Astrocyte (in vitro differentiated cells and primary cell): ENCODE measurements at places on chromosomes 2 and 18.

DNA sequence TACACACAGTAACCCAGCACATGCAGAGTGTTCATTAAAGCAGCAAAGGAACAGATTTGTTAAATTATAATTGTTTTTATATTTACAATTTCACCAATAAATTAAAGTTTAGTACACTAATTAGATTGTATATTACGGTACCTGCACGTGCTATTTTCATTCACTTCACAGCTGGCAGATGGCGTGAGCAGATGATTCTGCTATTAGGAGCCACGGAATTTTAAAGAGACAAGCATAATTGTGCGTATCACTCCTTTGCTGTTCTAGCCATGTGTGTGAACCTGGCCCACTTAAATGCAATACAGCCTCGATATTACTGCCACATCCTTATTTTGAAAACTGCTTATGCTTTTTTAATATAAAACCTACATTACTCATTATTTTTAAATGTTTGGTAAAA is 332.8 kb upstream of the SOX11 start:
- DNase-seq: no peak

GRCh38 chr2:177550264-177551200 is 158.0 kb downstream of the AGPS start:
- no peak for DNase-seq

DNA sequence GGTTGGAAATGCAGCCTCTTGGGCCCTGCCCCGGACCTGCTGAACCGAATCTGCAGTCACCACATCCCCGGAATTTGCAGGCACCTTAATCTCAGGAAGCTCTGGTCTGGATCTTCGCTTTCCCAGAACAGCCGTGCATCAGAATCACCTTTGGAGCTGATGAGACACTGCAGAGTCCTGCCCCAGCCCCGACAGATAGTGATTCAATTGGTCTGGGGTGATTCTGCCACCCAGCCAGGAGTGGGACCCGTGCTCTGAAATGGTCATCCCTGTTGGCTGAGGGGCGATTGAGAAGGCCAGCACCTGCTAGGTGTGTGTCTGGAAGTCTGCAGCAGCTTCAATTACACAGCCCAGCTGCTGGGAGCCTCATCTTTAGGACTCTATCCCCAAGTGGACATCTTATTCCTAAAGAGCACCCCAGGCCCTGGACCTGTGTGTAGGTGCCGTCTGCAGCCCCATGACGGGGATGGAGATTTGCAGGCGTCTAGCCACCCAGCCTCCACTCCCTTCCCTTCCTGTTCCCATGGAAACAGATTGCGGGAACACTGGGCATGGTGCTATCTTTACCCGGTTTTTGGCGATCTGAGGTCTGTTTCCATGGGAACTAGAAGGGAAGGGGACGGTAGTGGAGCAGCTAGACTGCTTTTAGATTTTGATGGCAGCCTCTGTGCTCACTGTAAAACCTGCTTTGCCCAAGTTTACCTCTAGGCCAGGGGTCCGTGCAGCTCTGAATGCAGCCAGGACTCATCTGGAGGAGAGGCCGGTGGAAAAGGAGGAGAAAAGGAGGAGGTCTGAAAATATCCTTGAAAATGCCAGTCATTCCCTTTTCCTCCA is 156.1 kb downstream of the LDLRAD4 start:
- DNase-seq: peak; percentile 40

- DNase-seq: no peak
These were observed 26.6 kb downstream of the CD28 start for GRCh38 chr2:203732953-203733510.

GRCh38 chr2:85181134-85181631 is 48.0 kb downstream of the TCF7L1 start:
- DNase-seq: no peak

GRCh38 chr2:54671010-54671409 is 52.5 kb upstream of the EML6 start:
- no peak for DNase-seq

DNA sequence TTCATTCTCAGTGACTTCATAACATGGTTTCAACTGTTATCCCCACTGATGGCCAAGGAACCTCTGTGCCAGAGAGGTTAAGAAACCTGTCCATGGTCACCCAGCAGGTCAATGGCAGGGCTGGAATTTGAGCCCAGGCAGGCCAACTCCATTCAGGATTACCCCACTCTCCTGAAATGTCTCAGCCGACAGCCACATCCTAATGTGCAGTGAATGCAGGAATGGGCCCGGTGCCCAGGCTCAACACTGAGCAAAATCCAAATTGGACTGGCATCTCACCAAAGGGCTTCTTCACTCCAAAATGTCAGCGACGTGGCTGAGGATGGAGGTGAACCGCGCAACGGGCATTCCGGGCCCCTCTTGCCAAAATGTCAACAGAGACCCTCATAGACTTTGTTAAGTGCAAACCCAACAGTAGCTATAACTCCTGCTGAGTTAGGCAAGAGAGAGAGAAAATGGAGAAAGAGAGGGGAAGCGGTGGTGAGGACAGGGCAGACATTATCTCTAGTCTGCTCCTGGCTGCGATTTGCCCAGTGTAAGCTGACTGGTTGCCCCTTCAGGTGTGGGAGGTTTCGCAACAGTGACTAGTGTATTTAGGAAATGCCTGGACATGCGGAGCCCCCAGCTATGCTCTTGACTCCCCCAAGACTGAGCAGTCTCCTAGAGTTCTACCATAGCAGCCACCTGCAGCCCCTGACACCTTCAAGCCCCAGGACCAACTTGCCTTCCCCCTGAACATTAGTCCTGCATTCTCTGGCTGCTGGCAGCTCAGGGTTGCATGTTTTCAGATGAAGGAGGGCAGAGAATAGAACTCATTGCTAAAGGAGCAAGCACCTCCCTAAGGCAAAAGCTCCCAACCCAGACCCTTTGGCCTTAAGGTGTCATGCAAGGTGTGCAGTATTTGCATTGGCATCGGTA is 167.7 kb downstream of the ANAPC1 start:
- DNase-seq: no peak

DNA sequence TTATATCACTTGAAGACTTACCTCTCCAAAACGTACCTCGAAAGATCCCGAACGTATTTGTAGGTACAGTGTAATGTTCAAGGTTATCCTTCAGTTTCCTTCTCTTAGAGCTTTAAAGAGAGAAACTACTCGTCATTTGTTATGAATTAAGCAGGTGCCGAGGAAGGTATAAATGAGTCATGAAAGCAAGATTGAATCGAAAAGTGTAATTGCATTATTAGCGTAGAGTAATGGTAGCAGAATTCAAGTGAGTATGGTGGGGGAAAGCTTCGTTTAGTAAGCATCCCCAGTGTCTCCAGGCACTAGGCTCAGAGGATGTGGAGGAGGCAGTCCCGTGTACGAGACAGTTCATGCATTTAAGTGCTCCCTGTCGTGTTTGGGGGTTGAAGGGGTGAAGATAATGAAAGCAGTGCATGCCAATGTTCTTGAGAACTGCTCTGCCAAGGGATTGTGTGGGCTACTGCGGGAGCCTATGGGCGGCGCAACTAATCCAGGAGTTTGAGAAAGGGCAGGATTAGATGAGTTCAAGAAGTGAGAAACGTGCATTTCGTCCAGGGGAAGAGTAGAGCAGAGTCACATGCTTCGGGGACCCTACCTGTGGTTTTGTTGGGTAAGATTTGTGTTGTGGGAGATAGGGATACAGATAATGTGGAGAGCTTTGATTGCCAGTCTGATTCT is 858 bp downstream of the POLR1B start:
- peak; percentile 4 for DNase-seq

GRCh38 chr2:160493227-160494028 is at the start of gene RBMS1:
Gene RBMS1 (minus strand): TSS chr2:160493807. CDS start chr2:160493363, 444 bp downstream.
- DNase-seq: peak; percentile 46

DNA sequence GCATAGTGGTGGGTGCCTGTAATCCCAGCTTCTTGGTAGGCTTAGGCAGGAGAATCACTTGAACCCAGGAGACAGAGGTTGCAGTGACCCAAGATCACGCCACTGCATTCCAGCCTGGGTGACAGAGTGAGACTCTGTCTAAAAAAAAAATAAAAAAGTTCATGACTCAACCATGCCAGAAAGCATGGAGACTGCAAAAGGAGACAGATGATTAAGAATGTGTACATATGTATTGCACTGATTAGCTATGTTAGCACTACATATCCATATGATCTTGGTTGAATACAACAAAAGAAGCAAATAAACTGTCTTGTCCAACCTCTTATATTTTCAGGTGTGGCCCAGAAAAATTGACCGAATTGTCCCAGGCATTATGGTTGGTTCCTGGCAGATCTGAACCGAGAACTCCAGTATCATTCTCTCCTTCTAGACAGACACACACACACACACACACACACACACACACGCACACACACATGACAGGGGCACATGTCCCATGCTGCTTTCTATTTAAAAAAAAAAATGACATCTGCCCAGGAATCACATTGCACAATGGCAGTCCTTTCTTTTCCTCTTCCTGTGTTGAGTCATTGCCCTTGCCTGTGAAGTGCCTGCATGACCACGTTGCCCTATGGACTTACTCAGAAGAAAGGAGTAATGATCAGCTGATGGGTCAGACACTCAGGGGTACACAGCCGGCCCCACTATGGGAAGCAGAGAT is 65.6 kb downstream of the MYCN start:
- no peak for DNase-seq

DNA sequence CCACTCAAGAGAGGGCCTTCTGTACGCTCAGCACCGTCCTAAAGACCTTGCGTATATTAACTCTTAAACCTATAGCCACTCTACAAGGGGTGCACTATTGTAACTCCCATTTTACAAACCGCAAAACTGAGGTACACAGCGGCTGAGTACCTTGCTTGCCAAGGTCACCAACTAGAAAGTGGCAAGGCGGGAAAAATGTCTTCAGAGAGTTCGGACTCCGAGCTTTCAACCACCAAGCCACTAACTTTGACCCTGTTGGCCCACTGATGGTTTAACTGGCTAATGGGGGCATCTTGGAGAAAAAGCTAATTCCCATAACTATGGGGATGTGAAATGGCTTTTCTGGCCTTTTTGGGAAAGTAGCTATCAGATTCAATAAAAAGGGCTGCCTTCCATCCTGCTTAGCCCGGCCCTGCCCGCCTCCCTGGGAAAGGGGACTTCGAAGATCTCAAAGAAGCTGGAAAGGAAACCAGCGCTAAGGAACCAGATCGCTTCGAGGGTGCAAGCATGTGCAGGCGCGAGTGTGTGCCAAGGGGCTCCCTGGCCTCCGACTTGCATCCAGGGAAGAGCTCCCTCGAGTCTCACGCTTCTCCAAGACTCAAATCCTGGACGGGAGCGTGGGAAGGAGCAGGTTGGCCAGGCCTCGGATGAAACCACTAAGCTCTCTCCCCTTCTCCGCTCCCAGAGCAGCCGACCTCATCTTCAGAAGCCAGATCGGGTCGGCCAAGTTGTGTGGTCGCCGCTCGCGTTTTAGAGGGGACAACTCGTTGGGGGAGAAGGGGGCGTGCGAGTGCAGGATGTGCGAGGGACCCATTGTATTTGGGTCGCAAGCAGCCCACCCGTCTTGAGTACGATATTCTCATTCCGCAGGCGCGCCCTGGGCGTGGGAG is 2.2 kb upstream of the SP5 start:
- DNase-seq: no peak

DNA sequence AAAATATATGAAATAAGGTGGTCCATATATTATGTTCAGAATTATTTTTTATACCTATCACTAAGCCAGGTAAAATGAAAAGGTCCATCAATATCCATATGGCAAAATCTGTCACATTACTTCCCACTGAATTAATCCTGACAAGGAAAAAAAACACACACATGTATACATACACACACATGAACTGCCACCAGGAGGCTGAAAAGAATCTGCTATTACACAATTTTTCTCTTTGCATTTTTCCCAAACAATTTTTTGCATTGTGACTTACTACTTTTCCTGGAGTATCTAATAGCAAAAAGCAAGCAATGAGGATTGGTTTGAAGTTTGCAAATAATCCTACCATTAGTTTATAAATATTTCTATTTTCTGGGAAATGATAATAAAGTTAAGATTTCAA is 128.2 kb upstream of the CD226 start:
- DNase-seq: no peak

DNA sequence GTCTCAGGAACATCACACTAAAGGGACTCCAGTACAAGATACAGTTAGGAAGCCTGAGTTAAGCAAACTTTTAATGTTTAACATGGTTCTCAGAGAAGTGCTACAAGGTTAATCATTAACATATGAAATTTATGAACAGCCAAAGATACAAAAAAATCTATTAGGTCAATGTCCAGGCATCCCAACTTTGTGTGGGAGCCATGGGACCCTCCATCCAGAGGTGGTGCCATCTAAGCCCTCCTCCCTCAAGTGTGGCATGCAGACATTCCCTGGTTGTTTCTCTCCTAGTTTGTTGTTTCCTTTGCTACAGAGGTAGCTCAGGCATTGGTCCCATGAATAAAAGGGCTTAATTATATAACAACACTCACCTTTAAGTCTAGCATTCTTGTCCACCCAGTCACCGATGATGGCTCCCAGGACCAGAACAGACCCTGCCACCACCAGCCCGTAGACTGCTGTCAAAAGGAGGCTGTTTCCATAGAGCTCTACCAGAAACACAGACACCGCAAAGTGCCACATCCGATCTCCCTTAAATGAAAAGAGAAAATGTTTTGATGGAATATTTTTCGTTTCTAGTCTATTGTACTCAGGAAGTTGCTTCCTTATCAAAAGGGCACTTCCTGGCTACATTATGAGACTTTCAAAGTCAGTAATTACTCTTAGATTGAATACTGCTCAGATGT is 5.7 kb downstream of the SLC40A1 start:
- DNase-seq: no peak

DNA sequence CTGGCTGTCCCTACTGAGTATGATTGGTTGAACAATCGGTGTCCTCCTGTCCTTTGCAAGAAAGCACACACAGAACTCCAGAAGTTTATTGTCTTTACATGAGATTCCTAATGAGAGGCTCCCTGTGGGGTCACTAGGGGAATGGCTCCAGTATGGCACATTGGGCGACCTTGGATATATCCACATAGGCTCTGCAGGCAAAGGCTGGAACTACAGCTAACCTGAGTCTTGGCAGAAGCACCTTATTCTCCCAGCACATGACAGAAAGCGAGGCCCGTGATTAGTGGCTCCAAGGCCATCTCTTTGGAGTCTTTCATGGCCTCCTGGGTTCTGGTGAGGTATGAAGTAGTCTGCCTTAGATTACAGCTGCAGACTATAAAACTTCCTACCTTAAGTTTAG is 49.0 kb downstream of the ZDBF2 start:
- no peak for DNase-seq

- no peak for DNase-seq
These were observed 217.6 kb downstream of the BABAM2 start for GRCh38 chr2:28108143-28108542.

GRCh38 chr18:54112356-54112755 is 112.1 kb downstream of the MBD2 start:
- no peak for DNase-seq

DNA sequence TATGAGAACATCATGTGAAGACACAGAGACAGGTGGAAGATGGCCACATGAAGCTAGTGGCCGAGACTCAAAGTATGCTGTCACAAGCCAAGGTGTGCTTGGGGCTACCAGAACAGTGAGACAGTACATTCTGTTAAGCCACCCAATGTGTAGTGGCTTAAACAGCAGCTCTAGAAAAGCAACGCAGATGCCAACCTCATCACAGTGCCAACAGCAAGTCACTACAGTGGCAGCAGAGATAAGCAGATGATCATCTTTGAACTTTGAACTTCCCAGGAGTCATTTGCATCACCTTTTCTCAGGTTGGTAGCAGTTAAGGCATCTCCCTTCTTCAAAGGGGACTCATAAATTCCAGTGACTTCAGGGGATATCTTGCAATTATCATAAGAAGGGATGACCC is 394.4 kb downstream of the LRP1B start:
- no peak for DNase-seq

GRCh38 chr2:170141865-170142264 is 36.1 kb upstream of the MYO3B start:
- DNase-seq: no peak
